Uterus (tissue), 4 donors: ENCODE measurements at places on chromosomes 16 and 17. TPM values are rescaled to one million over a fixed set of nuclear protein-coding genes. Genes with fewer than 3 reads are reported as not detected.

DNA sequence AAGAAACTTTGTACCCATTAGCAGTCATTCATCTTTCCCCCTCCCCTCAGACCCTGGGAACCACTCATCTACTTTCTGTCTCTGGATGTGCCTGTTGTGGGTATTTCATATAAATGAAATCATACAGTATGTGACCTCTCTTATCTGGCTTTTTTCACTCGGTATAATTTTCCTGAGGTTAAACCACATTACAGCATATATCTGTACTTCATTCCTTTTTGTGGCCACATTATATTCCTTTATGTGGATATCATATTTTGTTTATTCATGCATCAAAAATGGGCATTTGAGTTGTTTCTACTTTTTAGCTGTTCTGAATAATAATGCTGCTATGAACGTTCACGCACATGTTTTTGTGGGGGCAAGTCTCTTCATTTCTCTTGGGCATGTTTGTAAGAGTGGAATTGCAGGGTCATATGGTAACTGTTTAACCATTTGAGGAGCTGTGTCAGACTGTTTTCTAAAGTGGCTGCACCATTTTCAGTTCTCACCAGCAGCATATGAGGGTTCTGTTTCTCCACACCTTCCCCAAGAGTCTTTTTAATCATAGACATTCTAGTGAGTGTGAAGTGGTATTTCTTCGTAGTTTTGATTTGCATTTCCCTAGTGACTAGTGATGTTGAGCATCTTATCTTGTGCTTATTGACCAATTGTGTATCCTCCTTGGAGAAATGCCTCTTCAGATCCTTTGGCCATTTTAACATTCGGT lies 3.8 kb downstream of the SNX29 start:
- DNase-seq = no peak

DNA sequence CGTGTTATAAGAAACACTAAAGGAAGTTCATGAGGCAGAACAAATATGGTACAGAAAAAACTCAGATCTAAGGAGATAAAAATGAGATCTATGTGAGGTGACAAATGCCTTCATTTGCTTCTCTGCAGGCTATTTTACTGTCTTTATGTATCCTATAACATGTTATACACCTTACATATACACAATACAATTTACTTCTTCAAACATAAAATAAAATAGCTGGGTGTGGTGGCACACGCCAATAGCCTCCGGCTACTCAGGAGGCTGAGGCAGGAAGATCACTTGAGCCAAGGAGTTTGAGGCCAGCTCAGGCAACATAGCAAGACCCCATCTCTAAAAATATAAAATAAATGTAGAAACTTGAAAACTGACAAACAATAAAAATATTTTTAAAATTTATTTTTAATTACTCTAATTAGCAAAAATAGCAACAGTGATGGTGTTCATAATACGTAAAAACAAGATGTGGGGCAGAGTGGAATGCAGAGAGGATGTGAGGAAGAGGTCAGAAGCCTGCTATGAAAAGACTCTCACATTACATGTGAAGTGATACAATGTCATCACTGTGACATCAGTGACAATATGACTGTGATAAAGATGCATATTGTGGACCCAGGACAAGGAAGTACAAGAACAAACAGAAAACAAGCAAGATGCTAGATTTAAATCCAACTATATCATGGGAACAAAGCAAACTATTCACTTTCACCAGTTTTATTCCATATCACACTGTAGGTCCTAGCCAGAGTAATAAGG lies 31.0 kb downstream of the VPS53 start:
- no peak for DNase-seq

GRCh38 chr17:5669191-5669590 lies 84.9 kb upstream of the NLRP1 start:
- no peak for DNase-seq

GRCh38 chr17:526425-526824 lies 173.8 kb upstream of the RPH3AL start:
- DNase-seq = no peak

DNA sequence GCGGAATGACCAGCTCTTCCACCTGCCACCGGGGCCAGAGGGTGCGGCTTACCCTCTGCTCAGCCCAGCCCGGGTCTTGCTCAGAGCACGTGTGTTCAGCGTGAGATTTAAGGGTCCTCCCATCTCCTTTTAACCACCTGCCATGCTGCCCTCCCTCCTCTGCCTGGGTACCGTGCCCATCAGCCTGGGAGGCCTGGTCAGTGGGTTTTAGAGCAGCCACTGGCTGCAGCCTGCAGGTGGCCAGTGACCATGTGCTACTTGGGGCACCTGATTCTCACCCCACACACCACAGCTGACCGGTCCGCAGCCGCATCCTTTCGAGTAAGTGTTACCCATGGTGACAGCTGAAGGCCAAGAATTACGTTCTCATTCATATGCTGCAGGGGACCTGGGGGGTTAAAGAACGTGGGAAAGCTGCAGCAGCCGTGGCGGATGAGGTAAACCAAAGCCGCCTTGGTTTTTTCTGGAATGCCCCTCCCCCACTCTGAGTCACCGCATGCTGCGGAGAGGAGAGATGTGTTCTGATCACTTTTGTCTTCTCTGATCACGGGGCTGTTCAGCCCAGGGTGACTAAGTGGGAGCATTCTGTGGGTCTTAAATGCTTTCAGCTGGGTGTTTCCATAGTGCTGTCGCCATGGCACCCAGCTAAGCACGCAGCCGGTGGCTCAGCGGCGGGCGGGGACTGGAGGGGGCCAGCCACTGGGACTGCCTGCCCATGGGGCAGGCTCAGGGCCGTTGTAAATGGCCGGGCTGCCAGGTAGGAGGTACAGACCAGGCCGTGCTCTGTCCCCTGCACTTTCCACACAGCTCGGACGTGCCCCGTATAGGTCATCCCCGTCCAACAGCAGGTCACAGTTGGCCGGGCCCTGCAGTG lies 59.8 kb downstream of the BAIAP2 start:
- peak; percentile 90 for DNase-seq

The NUDT7 gene
- 7.9 TPM for total RNA-seq

The SLFN14 gene
- not detected for total RNA-seq

DNA sequence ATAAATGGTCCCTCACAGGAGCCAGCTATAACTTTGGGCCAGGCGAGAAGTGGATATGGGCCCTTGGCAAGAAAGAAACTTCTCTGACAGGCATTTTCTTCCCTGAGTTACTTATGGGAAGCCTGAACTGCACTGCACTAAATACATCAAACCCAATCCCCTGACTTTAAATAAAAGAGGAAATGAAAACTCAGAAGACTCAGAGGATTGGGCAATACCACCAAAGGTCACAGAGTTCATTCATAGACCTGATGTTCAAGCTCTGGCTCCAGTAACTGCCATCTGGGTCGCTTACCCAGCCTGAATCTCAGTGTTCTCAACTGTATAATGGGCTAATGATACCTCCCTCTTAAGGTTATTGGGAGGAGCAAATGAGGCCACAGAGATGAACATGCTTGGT lies 815 bp downstream of the KRT35 start:
- no peak for DNase-seq

The MMP28 gene
- total RNA-seq = 11.3 TPM

DNA sequence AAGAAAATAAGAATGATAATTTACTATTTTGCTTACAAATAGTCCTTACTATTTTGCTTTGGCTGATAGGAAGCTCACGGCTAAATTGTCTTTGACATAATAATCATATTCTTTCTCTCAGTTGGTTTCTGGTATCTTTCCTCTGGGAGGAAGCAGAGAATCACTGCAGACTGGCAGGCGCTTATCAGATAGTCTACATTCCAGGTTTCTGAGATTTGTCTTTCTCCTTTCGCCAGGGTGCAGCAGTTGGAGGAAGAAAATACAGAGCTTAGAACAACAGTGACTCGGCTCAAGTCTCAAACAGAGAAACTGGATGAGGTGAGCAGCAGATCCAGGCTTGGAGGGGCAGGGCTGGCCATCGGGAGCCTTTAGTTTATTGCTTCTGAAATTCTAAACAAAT lies 136.1 kb downstream of the RAB11FIP4 start:
- DNase-seq = no peak

- no peak for DNase-seq
These were observed 16.9 kb downstream of the ITGAX start for GRCh38 chr16:31371619-31372484.

- no peak for DNase-seq
These were observed 26.7 kb downstream of the CYB561 start for GRCh38 chr17:63419398-63419797.

DNA sequence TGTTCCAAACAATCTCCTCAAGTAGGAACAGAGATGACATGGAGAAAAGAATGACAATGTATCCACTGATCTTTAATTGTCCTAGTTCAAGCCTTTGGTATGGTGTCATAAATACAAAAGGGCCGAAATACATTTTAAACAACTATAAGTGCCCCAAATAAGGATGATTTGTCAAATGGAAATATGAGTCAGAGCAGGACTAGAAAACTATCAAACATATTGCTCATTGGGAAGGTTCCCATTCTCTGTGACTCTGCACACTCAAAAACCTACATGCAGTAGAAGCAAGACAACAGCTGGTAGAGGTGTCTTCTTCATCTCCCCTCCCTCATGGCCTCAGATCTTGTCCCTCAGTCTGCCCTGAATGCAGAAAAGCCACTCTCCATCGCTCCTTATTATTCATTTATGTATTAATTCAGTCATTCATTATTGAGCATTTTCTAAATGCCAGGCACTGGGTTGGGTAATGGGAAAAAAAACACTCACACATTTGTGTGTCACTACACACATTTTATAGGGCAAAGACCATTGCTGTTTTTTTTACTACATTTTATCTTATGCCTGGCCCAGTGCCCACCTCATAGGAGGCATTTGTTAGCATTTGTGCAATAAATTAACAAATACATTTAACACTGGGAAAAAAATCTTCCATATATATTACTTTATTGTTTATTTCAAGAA lies 10.1 kb downstream of the CA10 start:
- no peak for DNase-seq

DNA sequence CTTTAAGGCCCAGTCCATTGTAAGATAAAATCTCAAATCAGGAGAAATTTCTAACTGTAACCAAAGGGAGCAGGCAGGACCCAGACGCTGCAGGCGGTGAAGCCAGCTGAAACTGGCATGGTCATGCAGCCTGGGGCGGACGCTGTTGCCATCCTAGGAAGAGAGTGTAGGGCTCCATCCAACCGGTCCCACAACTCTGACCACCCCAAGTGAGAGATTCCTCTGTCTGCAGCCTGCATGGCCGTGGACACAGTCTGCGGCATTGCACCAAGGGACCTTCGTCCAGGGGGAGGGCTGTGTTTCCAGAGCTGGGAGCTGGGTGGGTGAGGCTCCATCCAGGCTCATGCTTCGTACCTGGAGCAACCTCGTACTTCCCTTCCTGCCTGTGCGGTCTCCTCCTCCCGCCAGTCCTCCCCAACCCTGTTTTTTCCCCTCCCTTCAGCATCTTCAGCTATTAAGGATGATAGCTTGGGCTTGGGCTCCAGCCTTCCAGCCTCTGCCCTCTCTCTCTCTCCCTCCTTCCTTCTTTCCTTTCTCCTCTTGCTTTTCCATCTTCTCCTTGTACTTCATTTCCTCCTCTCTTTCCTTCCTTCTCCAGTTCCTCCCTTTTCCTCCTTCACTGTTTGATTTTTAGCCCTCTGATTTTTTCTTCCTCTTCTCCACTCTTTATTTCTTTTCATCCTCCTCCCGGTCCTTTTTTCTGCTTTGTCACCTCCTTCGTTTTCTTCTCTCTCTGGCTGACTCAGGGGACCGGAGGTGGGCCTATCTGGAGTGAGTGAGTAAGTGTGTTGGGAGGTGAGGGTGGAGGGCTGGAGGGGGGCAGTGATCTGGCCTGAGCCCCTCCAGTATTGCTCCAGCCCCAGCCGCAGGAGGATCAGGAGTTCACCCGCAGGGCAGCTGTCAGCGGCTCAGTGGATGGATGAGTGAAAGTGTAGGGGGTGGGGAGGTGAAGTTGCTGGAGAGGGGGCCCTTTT lies 17.0 kb upstream of the LHX1 start:
- no peak for DNase-seq

The TP53TG3C gene
- total RNA-seq = not detected

The DHRS11 gene
- total RNA-seq = 4.4 TPM

The DDX28 gene
- total RNA-seq = 14.0 TPM

DNA sequence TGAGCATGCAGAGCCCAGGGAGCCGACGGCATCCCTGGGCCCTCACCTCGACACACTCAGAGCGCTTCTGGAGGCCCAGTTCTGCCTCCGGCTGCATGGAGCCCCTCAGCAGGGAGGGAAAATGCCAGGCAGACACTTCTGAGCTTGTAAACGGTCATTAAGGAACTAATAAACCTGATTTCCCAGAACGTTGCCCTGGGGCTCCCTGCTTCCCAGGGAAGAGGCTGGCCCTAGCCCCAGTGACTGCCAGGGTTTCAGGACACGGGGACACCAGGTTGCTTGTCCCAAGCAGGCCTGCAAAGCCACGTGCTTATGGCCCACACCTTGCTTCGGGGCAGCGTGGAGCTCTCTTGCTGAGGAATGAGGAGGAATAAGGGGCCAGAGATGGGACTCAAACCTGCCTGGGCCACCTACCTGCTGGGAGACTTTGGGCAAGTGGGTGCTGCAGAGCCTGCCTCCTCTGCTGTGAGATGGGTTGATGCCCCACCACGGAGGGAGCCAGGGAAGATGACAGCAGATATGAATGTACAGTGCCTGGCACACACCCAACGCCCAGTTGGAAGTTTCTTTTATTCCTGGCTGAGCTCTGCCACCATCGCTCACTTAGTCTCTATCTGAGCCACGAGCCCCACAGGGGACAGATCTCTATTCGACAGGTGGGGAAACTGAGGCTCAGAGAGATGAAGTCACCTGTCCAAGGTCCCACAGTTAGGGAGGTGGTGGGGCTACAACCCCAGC lies 5.4 kb downstream of the RHBDF2 start:
- DNase-seq = no peak

GRCh38 chr16:799948-800833 lies at the start of gene GNG13:
GNG13 (minus strand) TSS chr16:800734; CDS start chr16:799077, 1,657 bp downstream.
- DNase-seq = no peak
